ENCODE measurements at places on chromosomes 7 and 10.

GRCh38 chr7:134513169-134513752 lies 14.1 kb upstream of the AKR1B10 start:
- DNase-seq: no peak

DNA sequence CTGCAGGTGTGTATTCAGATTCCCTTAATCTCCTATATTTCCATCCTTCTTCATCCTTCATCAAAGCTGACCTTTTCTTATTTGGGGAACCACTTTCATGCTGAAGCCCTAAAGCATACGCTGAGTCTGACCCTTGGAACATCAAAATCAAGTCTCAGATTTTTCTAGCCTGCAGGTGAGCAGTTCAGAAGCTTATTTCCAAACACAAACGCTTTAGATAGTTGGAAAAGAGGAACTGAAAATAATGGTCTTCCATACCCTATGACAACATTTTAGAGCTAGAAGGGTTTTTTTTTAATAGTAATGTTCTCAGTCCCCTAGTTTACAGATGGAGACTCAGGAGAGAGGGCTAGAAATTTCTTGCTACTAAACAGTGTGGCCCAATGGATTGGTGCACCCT lies 1.6 kb upstream of the AGK start:
- no peak for DNase-seq

DNA sequence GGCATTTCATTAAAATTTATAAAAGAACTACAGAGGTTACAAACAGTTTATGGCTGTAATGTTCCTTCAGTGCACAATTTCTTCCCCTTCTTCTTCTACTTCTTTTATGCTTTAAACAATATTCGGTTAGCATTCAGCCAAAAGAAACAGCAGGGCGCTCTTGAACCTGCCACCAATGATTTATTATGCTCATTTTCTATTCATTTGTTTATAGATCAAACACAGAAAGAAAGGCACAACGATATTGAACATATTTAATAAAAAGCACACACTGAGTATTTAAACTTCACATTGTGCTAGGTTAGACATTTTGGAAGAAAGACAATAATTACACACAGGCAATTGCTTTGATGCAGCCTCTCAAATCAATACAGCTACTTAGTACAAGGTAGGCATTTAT lies 1025.8 kb upstream of the LRRN3 start:
- DNase-seq: no peak

DNA sequence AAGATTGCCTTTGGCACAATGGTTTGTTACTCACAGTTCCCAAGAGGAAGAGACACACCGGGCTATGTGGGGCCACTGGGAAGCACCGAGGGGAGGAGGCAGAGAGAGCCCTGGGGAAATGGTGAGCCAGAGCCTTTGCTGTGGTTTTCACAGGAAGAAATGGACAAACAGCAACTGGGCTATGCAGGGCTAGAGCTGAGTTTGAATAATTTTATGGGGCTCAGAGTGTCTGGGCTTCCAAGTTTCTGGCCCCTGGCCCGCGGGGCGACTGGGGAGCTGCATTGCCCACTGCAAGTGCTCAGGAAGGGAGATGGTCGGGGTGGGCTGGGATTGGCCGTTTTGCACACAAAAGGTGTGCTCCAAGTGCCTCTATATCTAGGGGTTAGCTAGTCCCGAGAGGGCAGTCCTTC lies 92.6 kb downstream of the CHST15 start:
- no peak for DNase-seq

GRCh38 chr10:35563261-35563891 lies 41.8 kb upstream of the GJD4 start:
- no peak for DNase-seq

DNA sequence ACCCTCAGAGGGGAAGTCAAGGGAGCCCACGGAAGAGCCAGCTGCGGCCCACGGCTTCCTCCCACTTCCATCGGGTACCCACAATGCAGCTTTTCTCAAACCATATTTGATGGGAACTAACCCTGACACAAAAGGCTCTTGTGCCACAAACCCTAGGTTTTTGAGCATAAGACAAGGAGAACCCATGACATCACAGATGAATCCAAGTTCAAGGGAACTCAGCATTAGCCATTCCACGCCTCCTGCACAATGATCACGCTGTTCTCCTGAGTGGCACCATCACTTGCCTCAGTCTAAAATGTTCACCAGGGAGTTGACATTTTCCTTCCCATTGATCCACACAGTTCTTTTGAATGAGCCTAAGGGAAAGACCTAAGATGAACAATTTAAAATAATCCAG lies 70.4 kb downstream of the ITIH5 start:
- no peak for DNase-seq

- no peak for DNase-seq
Observed at GRCh38 chr7:131865911-131866310, 309.5 kb upstream of the PODXL start.

- DNase-seq: no peak
Observed at GRCh38 chr7:136046548-136046947, 69.4 kb upstream of the MTPN start.

- DNase-seq: no peak
Observed at GRCh38 chr7:90910136-90910535, 314.0 kb downstream of the CDK14 start.

DNA sequence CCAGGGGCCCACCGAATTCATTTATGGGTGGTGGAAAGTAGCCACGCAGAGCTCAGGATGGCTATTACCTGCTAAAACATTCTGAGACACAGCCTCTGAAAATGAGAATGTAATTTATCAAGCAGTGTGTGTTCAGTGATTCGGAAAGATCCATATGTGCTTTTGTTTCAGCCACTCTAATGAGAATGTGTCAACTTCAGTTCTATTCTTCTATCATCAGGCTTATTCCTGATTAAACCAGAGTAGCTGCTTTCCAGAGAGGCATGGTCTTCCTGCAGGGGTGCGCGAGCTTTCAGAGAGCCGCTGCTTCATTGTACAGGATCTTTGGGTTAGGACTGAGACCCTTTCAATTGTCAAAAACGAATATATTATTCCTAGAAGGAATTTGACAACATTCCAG lies 167.6 kb downstream of the OTUD1 start:
- no peak for DNase-seq

DNA sequence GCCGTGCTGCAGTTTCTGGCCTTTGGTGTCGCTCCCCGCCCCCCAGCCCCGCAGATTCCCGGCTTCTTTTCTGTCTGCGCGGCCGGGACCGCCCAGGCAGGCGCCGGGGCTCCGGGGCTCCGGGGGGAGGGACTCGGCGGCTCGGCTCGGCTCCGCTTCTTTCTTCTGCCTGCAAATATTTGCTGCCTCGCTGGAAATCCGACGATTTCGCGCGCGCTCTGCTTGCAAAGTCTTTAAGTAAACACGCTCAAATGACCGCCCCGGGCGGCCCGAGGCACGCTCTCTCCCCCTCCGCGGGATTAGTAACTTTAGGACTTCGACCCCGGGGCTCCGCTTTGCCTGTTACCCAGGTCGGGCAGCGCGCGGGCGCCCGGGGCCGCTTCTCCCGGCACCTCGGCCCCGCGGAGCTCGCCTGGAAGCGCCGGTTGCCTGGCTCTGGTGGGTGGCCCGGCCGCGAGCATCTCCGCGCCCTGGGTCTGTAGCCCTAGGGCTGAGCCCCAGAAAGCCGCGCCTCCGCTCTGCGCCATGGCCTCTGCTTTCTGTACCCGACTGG lies 3.9 kb upstream of the GATA3 start:
- DNase-seq: no peak

DNA sequence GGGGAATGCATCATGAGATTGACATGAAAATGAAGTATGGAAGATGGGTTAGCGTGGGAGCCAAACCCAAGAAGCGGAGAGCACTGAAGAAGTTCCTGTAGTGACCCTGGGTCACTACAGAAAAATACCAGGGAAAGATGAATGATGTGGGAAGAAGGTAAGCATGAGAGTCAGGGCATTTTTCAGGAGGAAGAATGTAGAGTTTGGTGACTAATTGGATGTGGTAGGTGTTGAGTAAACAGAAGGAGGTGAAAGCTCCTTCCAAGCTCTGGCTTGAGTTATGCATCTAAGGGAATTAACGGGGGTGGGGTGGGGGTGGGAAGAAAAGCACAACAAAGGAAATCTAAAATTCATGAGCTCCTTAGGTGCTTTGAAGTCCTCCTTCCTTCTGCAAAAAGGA lies 238.1 kb upstream of the AOAH start:
- no peak for DNase-seq

DNA sequence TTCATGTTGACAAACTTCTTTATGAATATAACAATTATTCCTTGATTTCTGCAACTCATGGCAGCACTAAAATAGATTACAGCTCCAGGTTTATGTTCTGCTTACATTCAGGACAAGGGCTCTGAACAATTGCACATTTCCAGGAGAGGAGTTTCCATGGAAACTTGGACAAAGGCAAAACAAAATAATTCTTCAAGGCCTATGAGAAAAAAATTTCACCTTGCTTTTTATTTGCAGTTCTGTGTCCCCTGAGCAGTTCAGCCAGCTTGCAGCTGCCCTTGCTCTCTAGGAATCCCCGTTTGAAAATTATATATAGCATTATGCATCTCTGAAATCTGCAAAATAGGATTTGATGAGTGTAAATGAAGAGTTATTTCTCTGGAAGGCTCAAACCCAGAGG lies 71.7 kb downstream of the ARL4A start:
- no peak for DNase-seq

- no peak for DNase-seq
Observed at GRCh38 chr7:47354831-47355541, 226.9 kb downstream of the TNS3 start.

GRCh38 chr7:166338-167060 lies 25.9 kb upstream of the FAM20C start:
- no peak for DNase-seq

DNA sequence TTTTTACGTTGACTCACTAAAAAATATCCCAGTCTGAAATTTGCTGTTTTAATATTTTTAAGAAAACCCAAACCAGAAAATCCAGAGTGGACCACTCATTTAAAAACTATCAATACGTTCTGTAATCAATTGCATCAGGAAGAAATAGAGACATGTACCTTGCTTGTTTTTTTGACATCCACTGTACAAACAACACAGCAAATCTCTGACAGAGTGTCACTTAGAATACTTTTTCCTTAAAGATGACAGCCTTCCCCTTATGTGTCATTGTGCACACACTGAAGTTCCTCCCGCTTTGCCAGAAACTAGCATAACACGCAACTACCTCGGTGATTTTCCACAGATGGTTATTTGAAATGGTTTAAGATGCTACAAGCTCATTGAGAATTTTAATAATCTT lies 321.7 kb upstream of the PFKP start:
- no peak for DNase-seq

DNA sequence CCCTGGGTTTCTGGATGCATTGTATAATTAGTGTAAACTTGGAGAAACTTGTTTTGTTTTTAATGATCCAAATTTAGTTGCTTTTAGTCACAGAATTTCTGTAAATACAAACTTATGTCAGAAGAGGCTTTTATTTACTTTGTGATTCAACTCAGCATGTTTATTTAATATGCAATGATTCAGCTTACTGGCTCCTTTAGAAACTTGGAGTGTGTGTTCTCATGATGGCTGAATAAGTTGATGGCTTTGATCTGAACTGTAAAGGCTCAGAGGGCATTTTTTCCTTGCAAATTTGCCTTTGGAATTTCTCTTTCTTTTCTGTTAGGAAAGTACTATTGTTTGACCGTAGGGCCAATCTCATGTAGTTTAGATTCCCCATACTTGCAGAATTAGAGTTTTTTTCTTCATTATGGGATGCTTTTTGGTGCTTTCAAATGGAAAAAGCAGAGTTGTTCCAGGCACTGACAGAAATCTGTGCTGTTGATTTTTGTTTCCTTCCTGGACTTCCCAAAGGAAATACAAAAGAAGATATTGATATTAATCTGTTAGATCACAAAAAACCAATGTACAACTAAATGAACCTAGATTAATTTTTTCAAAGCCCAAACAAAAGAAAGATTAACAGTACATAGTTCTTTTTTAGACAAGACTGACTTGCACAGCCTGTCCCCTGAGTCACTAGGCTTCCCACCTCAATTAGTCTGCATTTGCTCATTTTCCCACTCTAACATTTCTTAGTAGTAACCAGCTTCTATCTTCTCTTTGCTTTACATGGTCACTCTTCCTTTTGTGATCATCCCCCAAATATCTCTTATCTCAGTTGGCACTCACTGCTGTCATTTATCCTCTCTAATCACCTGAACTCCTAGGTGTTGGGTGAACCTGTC lies 96.8 kb upstream of the AGR3 start:
- DNase-seq: no peak

DNA sequence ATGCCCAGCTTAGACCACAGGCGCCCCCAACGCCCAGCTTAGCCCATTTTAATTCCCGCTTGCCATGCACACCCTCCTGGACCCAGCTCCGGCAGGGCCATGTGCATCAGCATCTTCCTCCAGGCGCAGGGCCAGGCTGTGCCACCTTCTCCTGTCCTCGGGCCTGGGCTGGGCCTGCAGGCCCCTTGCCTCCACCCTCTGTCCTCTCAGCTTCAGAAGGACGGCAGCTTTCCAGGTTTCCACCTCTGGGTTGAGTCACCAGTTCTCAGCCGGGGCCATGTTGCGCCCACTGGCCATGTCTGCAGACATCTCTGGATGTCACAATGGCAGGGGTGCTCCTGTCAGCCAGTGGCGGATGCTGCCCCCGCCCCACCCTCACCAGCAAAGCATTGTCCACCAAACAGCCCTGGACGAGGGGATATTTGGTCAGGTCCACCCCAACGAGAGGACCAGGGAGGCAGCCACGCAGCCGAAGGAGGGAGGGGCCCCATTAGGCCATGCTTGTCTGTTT lies 59.1 kb upstream of the NKX6-2 start:
- DNase-seq: no peak

DNA sequence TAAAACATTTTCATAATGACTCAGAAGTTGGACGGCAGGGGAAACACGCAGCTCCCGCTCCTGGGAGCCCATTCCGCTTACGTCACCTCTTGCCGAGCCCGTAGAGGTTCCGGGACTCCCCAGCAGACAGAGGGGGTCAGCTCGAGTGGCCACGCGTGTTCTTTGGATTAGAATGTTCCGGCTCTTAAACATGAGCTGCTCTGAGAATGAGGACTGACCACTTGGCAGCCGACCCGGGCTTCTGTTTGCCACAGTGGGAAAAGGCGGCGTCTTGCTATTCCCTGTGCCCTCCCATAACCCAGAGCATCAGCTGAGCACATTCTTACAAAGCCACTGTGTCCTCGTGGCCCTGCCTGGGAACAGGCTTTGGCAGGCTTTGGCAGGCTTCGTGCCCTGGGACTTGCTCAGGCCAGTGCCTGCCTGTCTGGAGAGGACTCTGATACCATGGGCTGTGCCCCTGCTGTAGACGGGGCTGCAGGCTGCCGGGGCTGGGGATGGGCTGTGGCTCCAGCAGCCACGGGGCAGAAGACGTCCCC lies 40.1 kb downstream of the PFKP start:
- DNase-seq: no peak

DNA sequence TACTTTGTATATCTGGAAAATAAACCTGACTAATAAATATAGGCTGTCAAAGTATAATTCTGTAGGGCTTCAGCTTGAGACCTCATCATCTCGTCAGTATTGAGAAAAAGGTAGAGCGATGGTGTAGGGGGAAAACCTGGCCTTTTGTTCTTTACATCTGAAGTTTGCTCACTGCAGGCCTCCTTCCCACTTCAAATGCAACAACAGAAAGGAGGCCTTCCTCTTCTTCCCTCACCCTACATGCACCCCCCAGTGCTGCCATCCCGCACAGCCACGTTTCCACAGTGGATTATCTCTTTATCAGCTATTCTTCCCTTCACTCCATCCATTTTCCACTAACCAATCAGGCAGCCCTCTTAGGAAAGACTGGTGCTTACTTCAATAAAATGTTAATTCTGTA lies 112.3 kb downstream of the VTI1A start:
- DNase-seq: no peak

- DNase-seq: no peak
Observed at GRCh38 chr7:151699147-151699927, 177.6 kb downstream of the PRKAG2 start.

All from activated gamma-delta T cell treated with anti-CD3 and anti-CD28 coated beads, Interleukin-2, amount 50 U/mL, for 16 hours (primary cell).